ENCODE measurements at places on chromosomes 5 and 9.

DNA sequence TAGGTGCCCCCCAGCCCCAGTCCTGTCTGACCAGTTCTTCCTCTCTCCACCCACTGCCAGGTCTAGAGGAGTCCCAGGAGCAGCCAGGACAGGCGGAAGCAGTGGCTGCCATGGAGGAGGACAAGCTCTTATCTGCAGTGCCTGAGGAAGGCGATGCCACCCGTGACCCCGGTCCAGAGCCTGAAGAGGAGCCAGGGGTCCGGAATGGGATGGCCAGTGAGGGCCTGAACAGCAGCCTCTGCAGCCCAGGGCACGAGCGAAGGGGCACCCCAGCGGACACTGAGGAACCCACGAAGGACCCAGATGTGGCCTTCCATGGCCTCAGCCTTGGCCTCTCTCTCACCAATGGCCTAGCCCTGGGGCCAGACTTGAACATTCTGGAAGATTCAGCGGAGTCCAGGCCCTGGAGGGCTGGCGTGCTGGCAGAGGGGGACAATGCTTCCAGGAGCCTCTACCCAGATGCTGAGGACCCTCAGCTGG lies 13.8 kb downstream of the PSD2 start:
- DNase-seq = no peak

DNA sequence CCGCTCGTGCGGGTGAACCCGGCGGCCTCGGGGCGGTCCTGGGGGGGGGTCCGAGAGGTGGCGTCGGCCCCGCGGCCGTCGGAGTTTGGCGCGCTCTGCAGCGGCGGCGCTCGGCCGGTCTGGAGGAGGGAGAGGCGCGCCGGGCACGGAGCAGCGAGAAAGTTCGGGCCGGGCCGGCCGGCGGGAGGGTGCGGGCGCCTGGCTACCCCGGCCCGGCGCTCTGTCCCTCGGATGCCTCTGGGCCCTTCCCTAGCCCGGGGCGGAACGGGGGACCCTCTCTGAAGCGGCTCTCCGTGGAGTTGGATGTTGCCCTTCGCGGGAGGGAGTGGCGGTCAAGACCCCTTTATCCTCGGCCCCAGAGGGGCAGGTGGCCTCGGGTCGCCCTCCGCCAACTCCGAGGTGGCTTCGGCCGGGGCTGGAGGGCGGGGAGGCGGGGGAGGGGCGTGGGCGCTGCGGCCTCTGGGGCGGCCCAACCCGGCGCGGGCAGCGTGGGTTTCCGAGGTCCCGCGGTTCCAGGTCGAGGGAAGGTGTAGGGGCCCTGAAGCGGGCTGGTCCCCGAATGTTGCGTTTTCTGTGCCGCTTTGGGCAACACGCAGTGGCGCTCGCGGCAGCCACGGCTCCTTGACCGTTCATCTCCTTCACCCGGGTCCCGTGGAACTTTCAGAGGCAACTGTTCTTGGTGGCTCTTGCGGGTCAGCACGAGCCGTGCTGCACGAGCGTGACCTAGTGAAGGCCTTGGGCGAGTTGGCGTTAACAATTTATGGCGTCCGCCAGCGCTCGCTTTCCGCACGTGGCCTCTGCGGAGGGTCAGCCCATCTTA lies 290.5 kb downstream of the DOCK8 start:
- no peak for DNase-seq

- no peak for DNase-seq
Measured at GRCh38 chr5:8756498-8757084, 789.3 kb downstream of the SEMA5A start.

DNA sequence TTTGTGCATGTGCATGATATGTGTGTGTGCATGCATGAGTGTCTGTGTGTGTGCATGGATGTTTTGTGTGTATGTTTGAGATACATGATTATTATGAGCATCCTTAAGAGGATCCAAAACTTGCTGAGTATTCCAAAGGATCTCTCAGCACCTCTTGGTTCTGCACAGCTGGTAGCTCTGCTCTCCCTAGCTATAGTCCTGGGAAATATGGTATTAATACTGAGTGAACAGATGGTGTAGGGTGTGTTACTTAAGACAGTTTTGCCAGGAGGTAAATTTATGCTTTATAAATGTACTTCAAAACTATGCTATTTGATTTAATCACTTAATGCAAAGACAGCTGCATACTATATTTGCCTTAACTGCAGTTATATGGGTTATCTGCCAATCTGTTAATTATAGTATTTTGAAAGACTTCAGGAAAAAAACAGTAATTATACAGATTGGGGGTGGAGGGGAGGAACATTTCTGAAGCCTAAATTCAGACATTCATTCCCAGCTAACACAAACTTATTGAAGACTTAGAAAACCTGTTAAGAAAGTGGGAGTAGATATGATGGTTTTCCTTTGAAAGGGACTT lies 215.5 kb downstream of the MPDZ start:
- DNase-seq = no peak

DNA sequence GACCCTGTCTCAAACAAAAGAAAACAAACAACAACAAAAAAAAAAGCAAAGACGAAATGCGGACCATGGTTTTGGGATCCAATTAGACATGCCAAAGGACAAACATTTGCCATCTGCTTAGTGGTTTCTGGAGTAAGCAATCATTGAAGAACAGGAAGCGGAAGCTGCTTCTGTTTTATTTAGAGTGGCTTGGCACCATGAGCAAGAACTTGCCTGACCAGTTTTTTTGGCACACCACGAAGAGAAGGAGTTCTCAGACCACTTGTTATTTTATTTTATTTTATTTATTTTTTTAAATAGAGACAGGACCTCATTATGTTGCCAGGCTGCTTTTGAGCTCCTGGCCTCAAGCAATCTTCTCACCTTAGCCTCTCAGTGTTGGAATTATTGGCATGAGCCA lies 17.0 kb downstream of the BTF3 start:
- DNase-seq = no peak

- no peak for DNase-seq
Measured at GRCh38 chr5:27472871-27473270, 434.5 kb upstream of the CDH9 start.

- no peak for DNase-seq
Measured at GRCh38 chr5:95484421-95484820, 70.4 kb downstream of the SKIC3 start.

All from activated CD8-positive, alpha-beta memory T cell treated with anti-CD3 and anti-CD28 coated beads for 1 hour (primary cell).